Stimulated activated CD4-positive, alpha-beta T cell treated with anti-CD3 and anti-CD28 coated beads, Interleukin-1b, Interleukin-23, amount 100 ng/mL, for 24 hours (primary cell): ENCODE measurements at places on chromosomes 1 and 21.

GRCh38 chr1:98030483-98030882, 109.6 kb upstream of the DPYD start:
- no peak for DNase-seq

GRCh38 chr1:23459338-23459757, 24.6 kb downstream of the ASAP3 start:
- no peak for DNase-seq

GRCh38 chr21:32570456-32570855, 14.9 kb downstream of the TCP10L start:
- DNase-seq = no peak

DNA sequence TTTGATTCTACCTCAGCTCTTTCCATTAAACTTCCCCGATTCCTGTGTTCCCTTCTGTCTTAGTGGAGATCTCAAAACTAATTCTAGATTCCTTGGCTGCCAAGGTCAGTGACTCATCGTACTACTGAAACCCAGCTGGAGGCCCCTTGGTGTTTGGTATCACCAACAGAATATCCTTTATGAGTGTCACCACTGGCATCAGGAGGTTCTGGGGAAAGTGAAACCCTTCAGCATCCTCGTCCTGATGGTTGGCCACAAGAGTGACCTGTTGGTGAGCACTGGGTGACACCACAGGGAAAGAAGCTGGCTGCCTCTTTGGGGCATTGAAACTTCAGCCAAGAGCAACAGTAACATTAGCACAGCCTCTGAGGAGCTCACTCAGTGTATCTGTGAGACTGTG, 9.6 kb downstream of the RAB42 start:
- no peak for DNase-seq

GRCh38 chr1:208374391-208374941, 130.3 kb upstream of the PLXNA2 start:
- no peak for DNase-seq

DNA sequence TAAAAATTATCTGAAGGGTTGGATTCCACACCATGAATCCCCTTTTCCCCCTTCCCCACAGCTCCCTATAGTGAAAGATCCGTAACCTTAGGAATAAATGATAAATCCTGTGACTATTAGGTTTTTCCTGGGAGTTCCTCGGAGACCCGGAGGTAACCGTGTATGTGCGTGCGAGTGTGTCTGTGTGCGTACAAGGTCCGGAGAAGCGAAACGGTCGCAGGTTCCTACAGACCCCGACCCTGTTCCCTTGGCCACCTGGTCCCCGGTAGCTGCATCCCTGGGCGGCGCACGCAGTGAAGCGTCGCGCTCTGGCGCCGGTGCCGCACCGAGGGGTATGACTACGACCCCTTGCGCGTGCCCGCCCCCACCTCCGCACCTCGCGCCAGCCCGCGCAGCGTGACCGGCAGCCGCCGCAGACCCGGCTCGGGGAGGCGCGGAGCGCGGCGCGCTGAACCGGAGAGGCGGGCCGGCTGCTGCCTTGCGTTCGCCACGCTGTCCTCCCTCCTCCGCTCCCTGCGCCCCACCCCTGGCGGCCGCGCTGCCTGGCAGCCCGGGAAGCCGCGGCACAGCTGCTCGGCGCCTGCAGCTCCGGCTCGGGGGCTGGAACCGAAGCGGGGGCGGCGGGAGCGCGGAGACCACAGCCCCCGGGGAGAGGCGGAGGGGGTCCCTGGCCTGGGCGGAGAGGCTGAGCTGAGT, at the start of gene AK5:
Gene AK5 (plus strand): TSS at position 529 of the 696 bp plus-strand sequence. CDS start 295 bp downstream, outside the sequence.
- DNase-seq = peak; percentile 46

DNA sequence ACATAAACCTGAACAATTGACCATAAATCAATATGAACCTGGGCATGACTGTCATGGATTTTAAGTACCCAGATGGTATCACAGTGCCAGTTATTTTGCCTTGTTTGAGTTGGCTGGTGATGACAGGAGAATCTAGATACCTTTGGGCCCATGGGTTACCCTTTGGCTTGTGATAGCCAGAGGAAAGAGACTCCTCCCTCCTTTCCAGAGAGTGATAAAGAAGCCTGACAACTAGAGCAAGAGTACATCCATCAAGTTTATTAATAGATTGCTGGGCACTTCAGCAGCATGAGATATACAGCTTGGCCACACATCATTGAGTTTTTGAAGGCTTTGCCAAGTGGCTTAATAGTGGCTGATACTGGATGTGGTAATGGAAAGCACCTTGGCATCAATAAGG, 6.6 kb upstream of the FMO3 start:
- no peak for DNase-seq

- DNase-seq = no peak
These were observed 16.1 kb upstream of the RBBP5 start for GRCh38 chr1:205137901-205138300.

DNA sequence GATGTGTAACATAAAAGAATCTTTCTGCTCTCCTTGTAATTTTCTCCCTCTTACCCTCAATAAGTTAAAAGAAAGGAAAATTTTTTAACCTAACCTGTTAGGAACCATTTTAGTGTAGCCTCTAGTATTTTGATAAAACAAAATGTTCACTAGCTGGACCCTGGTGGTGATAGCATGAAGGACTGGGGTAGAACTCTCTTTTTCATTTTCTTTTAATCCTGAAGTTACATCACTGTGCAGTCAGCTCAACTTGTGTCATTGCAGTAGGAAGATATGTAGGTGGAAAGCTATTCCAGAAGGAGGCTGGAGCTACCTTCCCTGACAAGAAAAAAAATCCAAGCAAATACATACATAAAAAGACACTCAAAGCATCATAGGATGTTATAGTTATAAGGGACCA, 39.3 kb downstream of the NFIA start:
- DNase-seq = no peak
